Right forelimb (tissue), 1 donor: ENCODE measurements at places on chromosomes 1 and 21.
A peak's percentile ranks its signal among the peaks of the same experiment; 100 is the strongest.

GRCh38 chr1:32005522-32005921, 8.1 kb upstream of the KHDRBS1 start:
- no peak for DNase-seq

DNA sequence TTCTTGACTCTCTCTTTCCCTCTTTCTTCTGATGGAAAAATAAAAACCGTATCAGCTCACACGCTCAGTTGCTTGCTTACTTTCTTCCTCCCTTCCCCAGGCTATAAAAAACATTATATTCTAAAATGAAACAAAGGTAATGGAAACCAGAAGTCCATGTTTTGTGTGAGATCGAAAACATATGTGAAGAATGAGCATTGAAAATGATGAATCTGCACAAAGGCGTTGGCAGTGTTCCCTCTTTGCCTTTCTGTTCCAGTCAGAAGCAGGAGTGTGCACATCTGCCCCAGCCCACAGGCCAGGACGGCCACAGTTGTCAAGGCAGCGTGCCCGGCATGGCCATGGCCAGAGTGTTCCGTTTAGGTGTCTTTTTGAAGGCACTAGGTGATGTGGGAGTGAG, 185.3 kb upstream of the USP24 start:
- no peak for DNase-seq

DNA sequence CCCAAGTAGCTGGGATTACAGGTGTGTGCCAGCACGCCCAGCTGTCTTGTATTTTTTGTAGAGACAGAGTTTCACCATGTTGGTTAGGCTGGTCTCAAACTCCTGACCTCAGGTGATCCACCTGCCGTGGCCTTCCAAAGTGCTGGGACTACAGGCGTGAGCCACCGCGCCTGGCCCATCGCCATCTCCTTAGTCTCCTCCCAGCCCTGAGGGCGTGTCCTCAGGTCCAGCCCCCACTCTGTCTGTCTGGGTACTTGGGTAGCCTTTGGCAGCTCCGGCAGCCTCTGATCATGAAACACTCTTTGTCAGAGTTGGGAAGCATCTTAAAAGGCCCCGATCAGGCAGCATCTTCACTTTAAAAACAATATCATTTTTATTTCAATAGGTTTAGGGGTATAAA, 90.3 kb upstream of the DISP3 start:
- no peak for DNase-seq

- DNase-seq = no peak
Observed at GRCh38 chr1:5385096-5385799, 607.0 kb downstream of the NPHP4 start.

DNA sequence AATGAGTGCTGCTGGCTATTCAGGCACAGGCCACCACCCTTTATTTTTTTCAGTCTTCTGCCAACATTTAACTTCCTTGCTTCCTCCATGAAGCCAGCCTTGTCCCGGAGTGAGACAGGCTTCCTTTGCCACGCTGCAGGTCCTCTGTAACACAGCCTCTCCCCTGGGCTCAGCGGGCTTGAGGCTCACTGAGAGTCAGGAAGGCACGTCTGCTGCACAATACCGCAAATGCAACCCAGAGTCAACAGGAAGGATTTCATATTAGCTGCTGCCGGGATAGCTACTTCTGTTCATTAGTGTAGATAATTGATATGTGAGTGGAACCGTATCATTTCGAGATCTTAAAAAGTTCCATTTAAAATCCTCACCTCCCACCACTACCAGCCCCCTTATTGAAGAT, 22.5 kb downstream of the MYOG start:
- no peak for DNase-seq

GRCh38 chr1:41812051-41812450, 106.7 kb downstream of the HIVEP3 start:
- peak; percentile 40 for DNase-seq

DNA sequence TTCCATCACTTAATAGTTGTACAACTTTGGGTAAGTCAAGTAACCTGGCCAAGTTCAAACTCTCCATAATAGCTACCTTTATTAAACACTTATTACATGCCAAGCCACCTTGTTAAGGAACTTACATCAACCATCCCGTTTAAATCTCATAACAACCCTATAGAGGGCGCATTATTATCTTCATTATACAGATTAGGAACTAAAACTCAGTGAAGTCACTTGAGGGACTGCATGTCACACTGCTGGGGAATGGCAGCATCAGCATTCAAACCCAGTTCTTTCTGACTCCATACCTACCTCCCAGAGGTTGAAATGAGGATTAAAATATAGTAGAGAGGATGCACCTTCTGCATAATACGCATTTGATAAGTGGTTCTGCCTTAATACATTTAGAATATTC, 47.1 kb upstream of the PLA2G2C start:
- DNase-seq = no peak

GRCh38 chr1:170461291-170461747, 70.6 kb upstream of the GORAB start:
- DNase-seq = no peak

DNA sequence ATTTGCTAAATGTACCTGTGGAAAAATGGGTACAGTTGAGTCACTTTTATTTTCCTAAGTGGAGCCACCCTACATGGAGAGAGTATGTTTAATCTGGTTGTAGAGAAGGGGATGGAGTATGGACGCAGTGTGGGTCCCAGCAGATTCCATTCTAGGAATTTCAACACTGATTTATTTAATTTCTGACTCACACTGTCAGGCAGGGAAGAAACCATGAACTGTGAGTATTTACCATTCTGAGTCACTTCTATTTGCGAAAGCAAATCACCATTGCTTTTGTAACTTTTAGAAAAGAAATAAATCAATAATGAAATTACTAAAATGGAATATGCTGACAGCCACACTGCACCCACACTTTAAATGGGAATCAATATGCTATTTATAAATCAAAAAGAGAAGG, 339.0 kb downstream of the DSCAM start:
- DNase-seq = no peak

DNA sequence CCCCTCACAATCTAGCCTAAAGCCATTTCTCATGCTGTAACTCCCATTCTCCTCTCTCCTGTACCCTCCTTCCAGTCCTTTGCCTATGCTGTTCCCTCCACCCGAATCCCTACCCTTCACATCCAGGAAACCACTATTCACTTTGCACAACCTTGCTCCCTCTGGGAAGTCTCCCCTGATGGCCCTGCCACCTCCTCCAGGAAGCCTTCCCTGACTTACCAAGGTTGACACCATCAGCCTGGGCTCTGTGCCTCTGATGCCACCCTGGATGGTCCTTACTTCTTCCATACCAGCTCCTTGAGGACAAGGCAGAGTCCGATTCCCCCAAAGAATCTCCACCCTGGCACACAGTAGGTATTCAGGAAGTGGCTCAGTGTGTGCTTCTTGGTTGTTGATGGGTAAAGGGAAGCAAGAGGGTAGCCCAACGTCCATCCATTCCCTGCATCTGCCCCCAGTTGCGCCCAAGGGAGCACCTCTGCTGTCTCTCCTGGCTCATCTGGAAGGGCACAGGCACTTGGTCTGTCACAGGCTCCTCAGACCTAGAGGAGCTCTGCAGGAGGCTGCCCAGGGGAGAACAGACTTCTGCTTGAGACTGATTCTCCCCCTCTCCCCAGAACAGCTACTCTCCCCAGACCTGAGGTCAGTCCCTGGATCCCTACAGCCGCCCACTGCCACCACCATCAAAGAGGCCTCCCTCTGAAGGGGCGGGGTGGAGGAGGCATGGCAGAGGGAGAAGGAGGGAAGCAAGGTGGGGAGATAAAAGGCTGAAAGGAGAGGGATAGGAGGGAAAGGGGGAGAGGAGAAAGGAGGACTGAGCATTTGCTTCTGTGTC, 36.1 kb upstream of the ZC3H12A start:
- no peak for DNase-seq
